ENCODE measurements at places on chromosomes 2 and 18.

GRCh38 chr2:121049131-121049530 lies 235.9 kb downstream of the TFCP2L1 start:
- no peak for DNase-seq

- DNase-seq, result no peak
Observed at GRCh38 chr2:236600892-236601291, 31.3 kb downstream of the ACKR3 start.

GRCh38 chr18:79769698-79770500 lies 27.8 kb upstream of the KCNG2 start:
- DNase-seq, result no peak

DNA sequence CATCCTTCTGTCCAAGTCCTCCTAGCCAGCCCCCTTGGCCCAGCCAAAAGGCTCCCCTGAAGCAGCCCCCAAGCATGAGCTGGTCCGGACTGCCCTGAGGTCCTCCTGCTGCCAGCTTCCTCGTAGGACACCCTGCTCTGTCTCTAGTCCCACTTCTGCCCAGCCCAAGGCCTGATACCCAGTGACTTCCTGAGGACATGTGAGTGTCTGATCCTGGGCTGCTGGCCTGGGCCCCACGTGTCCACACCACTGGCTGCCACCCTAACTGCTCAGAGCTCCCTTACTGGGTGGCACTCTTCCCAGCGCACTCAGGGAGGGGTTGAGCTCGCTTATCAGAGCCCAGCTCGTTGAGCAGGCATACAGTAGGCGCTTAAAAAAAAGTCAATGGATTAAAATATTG lies 34.4 kb upstream of the PDIA6 start:
- no peak for DNase-seq

DNA sequence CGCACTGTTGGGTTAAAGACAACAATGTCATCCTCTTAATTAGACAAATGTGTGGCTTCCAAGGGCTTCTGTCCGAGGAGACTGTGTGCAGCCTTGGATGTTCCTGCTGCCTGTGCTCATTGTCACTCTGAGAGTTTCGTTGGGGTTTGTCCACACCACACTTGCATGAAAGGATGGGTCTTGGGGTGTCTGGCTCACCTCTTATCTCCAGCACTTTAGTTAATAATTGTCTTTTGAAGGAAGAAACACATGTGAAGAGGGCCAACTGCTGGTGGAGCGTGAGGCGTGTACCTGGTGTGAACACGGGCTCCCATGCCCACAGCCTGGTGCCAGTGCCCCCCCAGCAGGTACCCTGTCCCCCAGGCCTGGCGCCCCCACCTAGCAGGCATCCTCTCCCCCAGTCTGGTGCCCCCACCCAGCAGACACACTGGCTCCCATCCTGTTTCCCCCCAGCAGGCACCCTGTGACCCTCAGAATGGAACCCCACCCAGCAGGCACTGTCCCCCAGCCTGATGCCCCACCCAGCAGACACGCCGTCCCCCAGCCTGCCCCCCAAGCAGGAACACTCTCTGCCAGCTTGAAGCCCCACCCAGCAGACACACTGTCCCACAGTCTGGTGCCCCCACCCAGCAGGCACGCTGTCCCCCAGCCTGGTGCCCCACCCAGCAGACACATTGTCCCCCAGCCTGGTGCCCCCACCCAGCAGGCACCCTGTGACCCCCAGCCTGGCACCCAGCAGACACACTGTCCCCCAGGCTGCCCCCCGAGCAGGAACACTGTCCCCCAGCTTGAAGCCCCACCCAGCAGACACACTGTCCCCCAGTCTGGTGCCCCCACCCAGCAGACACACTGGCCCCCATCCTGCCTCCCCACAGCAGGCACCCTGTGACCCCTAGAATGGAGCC lies 96.3 kb upstream of the TMEM18 start:
- DNase-seq, result no peak

- DNase-seq, result no peak
Observed at GRCh38 chr2:64128943-64129391, 15.3 kb downstream of the PELI1 start.

- DNase-seq, result no peak
Observed at GRCh38 chr2:42009657-42010580, 37.9 kb upstream of the PKDCC start.

GRCh38 chr18:8685141-8685913 lies 20.0 kb upstream of the MTCL1 start:
- no peak for DNase-seq

DNA sequence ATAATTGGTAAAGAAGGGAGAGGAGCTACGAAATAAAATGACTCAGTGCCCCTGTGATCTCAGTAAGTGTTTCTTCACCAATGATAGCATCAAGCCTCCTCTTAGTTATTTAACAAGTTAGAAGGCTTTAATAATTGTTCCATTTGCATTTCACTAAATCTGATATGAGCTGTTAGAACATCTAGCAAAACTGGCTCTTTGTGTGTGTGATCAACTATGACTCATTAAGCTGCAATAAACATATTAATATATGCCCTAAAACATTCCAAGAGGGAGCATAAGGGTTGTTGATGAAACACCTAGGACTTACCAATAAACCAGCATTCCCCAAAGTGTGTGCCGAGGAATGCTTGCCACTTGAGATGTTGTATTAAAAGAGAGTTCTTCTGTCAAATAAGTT lies 115.2 kb downstream of the OSBPL6 start:
- no peak for DNase-seq

Measured in skeletal muscle cell (primary cell).